ENCODE measurements at places on chromosomes 3 and 15.
A peak's percentile ranks its signal among the peaks of the same experiment; 100 is the strongest.

GRCh38 chr3:64109438-64109837, 86.1 kb upstream of the PSMD6 start:
- no peak for DNase-seq

DNA sequence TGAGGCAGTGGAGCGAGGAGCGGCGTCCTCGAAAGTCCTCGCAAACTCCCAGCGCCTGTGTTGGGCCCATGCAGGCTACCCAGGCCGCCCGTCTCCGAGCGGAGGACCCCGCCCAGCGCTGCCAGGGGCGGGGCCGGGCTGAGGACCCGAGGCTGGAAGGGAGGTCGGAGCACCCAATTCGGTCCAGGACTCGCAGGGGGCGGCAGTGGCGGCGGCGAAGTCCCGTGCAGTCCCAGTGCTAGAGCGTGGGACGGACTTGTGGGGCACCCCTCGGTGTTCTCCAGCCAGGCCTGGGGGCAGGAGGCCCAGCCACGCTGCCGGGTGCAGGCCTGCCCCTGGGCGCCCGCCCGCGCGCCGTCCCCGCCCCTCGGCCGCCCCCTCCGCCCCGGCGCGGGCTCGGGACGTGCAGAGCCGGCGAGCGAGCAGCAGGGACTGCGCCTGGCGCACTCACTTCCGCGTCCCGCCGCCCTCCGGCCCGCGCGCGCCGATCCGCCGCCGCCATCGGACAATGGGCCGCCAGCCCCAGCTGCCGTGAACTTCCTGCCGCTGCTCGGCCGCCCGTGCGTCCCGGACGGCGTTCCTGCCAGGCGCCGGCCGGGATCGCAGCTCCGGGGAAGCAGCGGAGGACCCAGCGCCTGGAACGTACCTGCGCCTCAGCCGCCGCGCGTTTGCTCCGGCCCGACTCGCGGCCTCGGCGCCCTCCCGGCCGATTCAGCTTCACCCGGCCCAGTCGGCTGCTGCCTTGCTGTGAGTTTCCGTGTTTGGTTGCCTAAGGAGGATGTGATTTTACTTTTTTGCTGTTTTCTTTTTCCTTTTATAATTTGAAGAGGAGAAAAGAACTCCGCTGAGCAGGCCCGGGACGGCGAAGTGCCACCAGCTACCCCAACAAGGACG, 596 bp upstream of the LIMD1 start:
- no peak for DNase-seq

- DNase-seq, result no peak
Observed at GRCh38 chr15:81507831-81508230, 133.8 kb upstream of the TMC3 start.

GRCh38 chr15:91294344-91294743, 194.3 kb downstream of the SV2B start:
- no peak for DNase-seq

DNA sequence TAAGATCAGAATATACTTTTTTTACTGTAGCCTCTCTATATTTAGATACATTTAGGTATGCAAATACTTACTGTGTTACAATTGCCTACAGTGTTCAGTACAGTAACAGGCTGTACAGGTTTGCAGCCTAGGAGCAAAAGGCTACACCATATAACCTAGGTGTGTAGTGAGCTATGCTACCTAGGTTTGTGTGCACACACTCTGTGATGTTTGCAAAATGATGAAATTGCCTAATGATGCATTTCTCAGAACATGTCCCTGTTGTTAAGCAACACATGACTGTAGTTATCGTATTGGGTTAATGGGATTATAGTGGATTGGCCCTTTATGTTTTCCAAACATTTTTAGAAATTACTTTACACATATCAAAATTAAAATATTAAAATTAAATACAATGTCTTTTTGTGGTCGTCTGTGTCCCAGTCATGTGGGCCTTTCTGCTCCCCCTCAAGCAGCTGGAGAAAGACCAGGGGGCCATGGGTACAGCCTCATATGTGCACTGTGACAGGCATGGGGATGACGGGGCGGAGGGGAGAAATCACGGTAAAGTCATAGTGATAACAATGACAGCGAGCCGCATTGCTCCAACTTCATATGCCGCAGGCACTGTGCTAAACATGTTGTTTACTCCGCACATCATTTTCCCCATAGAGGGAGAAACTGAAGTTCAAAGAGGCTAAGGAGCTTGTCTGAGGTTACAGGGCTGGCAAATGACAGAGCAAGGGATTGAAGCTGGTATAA, 27.4 kb upstream of the PLA2G4E start:
- no peak for DNase-seq

GRCh38 chr3:190537146-190537545, 23.3 kb downstream of the IL1RAP start:
- DNase-seq, result no peak

DNA sequence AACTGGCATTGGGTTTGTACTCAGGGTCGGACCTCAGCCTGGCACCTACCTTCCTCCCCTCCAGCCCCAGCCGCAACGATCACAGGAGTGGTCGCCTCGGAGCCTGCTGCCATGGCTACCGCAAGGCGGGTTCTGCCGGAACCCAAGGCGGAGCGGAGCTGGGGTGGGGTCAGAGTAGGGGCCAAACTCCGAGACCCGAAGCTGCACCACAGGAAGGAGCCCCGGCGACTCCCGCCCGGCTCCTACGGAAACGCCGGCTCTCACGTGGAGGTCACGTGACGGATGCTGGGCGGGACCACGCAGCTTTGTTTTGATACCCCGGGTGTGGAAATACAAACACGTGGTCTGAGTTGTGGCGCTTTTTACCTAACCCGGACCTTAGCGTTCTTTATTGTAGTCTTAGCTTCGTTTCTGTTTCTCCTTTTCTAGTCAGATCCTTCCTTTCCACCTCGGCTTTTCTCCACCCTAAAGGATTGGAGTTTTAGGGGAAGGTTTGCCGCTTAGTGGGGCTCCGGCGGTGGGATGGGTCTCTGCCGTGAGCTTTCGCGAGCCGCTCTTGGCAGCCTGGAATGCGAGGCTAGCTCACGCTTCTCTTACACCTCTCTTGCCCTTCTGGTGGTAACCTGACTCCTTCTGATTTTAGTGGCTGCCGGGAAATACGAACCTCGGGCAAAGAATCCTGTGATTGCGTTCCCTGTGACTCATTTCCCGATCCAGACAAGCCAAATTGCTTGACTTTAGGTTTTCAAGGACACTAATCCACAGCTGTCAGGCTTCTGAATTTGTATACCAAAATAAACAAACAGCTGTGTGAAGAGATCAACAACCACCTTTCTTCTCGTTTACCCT, at the start of gene HSPBAP1:
Gene HSPBAP1 (minus strand): TSS at position 264 of the 849 bp plus-strand sequence. CDS start 151 bp downstream, at position 113.
- DNase-seq, result peak; percentile 83

GRCh38 chr3:37694284-37694675, 167.4 kb upstream of the CTDSPL start:
- DNase-seq, result no peak

- DNase-seq, result no peak
Observed at GRCh38 chr3:45687828-45688193, 1.4 kb upstream of the SACM1L start.

GRCh38 chr15:34876640-34877039, 81.3 kb upstream of the ACTC1 start:
- DNase-seq, result no peak

- peak; percentile 9 for DNase-seq
Observed at GRCh38 chr15:59622289-59622688, 10.7 kb downstream of the GCNT3 start.

DNA sequence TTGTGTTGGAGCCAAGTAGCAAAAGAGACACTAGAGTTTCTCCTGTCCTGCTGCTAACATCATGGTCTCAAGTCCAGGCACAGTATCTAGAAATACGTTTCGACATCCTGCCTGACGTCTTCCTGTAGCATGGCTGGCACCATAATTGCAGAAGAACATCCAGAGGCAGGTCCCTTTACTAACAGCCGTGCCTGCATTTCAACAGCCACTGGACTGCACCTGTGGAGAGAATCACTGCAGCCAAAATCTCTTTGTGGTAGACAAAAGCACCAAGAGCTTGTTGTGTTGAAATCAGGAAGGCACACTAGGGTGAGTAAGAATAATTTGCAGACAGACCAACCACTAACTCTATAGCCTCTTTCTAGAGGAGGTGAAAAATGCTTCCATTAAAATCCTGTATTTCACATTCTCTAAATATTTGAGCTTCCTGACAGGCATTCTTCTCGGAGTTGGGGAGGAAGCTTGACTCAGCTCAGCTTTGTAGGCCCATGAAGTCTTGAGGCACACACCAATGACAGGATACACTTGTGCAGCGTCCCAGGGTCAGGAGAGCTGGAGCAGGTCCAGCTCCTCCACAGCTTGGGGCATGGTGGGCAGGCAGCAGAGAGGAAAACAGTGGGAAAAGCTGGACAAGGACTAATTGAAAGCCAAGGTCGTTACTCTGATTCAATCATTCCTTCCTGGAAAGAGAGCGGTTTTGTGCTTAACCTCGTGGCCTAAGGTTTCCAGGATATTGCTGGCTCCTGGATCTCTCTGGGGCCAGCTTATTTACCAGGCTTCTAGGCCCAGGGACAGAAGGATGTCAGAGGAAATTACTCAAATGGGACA, 244.9 kb downstream of the FAM43A start:
- DNase-seq, result no peak

DNA sequence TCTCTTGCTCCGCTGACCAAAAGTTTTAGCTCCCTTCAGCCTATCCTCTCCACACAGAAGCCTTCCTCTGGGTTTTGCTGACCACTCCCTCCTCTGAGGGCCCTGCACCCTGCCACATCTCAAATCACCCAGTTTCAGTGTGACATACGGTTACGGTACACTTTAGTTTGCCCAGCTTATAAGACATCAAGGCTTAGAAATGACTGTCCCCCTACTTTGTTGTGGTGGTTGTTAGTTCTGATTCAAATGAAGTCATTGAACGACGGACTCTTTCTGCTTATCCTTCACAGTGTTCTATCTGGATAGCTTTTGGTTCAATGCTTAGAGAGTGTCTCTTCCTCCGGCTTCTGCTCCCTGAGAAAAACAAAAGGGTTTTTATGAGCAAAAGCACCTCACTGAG, 68.0 kb upstream of the NDUFB4 start:
- no peak for DNase-seq

GRCh38 chr3:159898147-159898546, 90.5 kb upstream of the IL12A start:
- no peak for DNase-seq

DNA sequence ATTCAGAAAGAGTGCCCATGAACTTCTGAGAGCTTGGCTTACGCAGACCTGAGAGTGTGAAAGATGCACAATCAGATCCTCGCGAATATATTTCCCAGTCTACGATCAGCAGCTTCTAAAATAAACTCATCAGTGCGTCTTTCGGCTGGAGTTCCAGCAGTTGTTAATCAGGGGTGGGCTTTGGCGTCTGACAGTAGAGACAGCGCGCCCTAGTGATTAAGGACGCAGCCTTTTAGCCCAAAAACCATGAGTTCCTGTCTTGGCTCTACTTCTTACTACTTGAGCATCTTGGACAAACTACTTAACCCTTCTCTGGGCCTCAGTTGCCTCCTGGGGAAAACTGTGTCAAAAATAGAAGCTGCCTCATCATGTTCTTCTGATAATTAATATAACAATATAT, 15.8 kb upstream of the ARRDC4 start:
- no peak for DNase-seq

DNA sequence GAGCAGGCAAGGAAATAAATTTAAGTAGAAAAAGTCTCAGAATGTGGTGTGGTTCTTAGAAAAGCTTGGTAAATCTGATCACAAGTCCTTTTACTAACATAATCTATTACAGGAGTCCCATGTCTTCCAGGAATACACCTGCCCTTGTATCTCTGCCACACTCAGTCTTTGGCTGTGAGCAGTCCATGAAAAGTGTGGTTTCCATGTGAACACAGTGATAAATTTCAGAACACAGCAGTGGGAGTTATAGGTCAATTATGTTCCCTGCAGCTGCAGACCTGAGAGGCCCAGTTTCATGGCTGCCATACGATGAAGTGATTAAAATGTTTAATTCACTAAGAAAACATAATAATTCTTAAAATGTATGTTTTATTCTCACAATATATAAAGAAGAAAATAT, 366.9 kb upstream of the STAC start:
- DNase-seq, result no peak

DNA sequence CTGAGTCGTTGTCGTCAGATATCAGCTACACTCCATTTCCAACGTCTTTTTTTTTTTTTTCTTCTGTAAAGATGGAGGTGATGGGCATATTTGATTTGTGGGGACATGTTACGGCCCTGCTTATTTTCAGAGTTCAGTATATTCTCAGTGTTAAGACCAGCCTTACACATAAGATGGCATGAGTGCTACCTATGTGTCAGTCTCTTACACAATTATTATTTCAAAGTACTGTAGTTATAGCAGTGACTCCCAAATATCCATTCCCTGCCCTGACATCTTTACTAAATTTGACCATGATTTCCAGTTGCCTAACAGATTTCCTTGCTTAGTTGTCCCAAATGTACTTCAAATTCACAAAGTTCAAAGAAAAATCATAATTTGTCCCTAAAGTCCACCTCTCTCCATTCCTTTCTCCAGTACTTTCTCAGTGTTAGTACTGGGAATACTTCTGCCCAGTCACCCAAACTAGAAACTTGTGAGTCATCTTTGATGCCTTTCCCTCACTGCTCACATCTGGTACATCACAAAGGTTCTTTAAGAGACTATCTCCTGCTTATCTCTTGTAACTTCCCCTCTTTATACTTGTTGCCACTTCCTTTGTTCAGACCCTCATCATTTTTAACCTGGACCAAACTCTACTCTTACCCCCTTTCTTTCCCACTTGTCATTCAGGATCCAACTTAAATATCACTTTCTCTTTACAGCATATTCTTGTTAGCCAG, 67.0 kb downstream of the ZNF609 start:
- no peak for DNase-seq

- DNase-seq, result no peak
Observed at GRCh38 chr15:36682101-36682500, 102.7 kb downstream of the CDIN1 start.

GRCh38 chr15:76363251-76363650, 26.7 kb downstream of the ISL2 start:
- DNase-seq, result no peak

DNA sequence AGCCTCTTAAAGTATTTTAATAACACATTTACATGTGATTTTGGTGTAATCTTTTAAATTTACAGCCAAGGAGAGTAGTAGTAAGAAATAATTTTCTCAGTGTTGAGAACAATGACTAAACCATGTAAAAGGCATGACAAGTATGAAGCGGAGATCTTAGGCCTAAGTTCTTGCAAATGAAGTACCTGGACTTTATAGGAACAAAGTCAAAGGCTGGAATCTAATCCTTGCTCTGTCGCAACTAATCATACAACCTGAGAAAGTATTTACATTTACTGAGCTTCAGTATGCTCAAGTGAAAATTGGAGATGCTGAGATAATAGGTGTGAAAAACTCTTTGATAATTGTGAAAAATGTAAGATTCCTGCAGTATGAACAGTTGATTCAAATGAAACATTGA, 86.4 kb upstream of the VGLL3 start:
- no peak for DNase-seq

GRCh38 chr15:81281766-81282605, 42.0 kb downstream of the STARD5 start:
- DNase-seq, result no peak

- no peak for DNase-seq
Observed at GRCh38 chr3:99909714-99910495, 92.2 kb downstream of the CMSS1 start.

GRCh38 chr3:25785826-25786225, 2.6 kb upstream of the NGLY1 start:
- no peak for DNase-seq

GRCh38 chr3:191197761-191198306, 1.2 kb upstream of the OSTN start:
- no peak for DNase-seq

- no peak for DNase-seq
Observed at GRCh38 chr3:194689493-194689944, 3.8 kb downstream of the FAM43A start.

GRCh38 chr3:23662079-23662617, 143.6 kb upstream of the UBE2E1 start:
- no peak for DNase-seq

- DNase-seq, result no peak
Observed at GRCh38 chr15:73922186-73923151, 3.8 kb upstream of the LOXL1 start.
